HepG2 (cell line): ENCODE measurements at places on chromosomes 4 and X. TPM values are rescaled to one million over a fixed set of nuclear protein-coding genes. Genes with fewer than 3 reads are reported as not detected.

The SLAIN2 gene
- total RNA-seq = 20.0 and 20.7 TPM in 2 replicates

The BTC gene
- total RNA-seq = not detected in 2 replicates

The GAGE12F gene
- total RNA-seq = not detected in 2 replicates

The MAGEA2 gene
- 0.15 and 0.35 TPM in 2 replicates for total RNA-seq

The WAS gene
- not detected in 2 replicates for total RNA-seq

The RAB33A gene
- total RNA-seq = not detected in 2 replicates

The THOC2 gene
- total RNA-seq = 87.1 and 132 TPM in 2 replicates

The MEPE gene
- total RNA-seq = not detected in 2 replicates

DNA sequence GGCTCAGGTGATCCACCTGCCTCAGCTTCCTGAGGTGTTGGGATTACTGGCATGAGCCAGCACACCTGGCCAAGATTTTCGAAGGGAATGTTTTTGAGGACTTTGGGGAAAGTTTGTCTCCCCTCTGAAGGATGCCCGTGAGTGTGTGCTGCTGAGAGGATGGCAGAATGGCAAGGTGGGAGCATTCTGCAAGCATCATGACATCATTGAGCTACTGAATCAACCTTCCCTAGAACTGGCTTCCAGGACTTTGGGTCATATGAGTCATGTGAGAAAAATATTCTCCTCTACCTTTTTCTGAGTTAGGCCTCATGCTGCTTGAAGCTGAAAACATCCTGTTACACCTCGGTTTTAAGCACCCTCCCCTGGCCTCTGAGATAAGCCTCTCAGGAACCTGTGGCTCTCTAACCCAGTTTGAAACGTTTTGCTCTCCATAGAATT lies 31.0 kb downstream of the TMEM131L start:
- H3K27ac ChIP-seq = no peak overlapping the region
- H3K36me3 ChIP-seq = no peaks in the 10 kb centered on the region
- H3K4me1 ChIP-seq = peaks cover 8% of the 10 kb centered on the region; the same call in 1 of the 2 replicates
- no peak overlapping the region for H3K4me3 ChIP-seq
- DNase-seq = peak; percentile 58

GRCh38 chr4:184934184-184934583 lies 84.1 kb upstream of the HELT start:
- H3K4me1 ChIP-seq = peaks cover 9% of the 10 kb centered on the region; the same call in 1 of the 2 replicates
- no peak overlapping the region for H3K27ac ChIP-seq
- DNase-seq = no peak
- H3K27me3 ChIP-seq = no peaks in the 10 kb centered on the region; the same call in 1 of the 2 replicates
- H3K36me3 ChIP-seq = no peaks in the 10 kb centered on the region

- no peak overlapping the region for H3K27ac ChIP-seq
- H3K36me3 ChIP-seq = no peaks in the 10 kb centered on the region
- no peaks in the 10 kb centered on the region for H3K27me3 ChIP-seq
- no peaks in the 10 kb centered on the region for H3K4me1 ChIP-seq
Measured at GRCh38 chrX:133048751-133049150, 48.2 kb downstream of the USP26 start.

GRCh38 chr4:112109360-112110058 lies 35.7 kb upstream of the FAM241A start:
- H3K4me1 ChIP-seq = peaks cover 34% of the 10 kb centered on the region
- H3K36me3 ChIP-seq = no peaks in the 10 kb centered on the region
- peak; percentile 20 for DNase-seq
- H3K27me3 ChIP-seq = 0 out of 3 replicates have a peak, but pooled peaks cover 4% of the 10 kb centered on the region
- H3K27ac ChIP-seq = no peak overlapping the region

DNA sequence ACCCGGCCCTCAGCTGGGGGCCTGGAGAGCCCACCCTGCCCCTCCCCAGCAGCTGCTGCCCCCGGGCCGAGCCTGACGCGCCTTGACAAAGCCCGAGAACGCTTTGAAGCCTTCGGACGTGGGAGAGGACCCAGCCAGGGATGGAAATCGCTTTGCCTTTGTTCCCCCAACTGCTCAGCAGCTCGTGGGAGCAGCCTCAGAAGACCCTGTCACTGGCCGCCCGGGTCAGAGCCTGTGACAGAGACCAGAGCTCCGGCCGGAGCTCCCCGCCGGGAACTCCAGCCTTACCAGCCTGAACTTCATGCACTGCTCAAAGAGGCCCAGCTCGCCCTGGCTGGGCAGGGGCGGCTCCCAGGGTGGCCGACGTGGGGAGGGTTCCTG lies 2.6 kb upstream of the SLC6A8 start:
- no peaks in the 10 kb centered on the region; the same call in 1 of the 2 replicates for H3K36me3 ChIP-seq
- H3K4me1 ChIP-seq = peaks cover 35% of the 10 kb centered on the region
- DNase-seq = no peak
- no peaks in the 10 kb centered on the region for H3K27me3 ChIP-seq
- H3K4me3 ChIP-seq = peak overlapping the region; percentile 73
- H3K27ac ChIP-seq = peak overlapping the region; percentile 76
